ENCODE measurements at places on chromosomes 3 and 15.

- no peak for DNase-seq
These were observed 234.0 kb upstream of the PPP2R3A start for GRCh38 chr3:135731546-135731945.

- no peak for DNase-seq
These were observed 520 bp downstream of the TMEM42 start for GRCh38 chr3:44862226-44862637.

GRCh38 chr15:74132681-74133651 is 2.6 kb downstream of the ISLR2 start:
- DNase-seq: no peak

- DNase-seq: no peak
These were observed 50.8 kb downstream of the RFX7 start for GRCh38 chr15:56192659-56193442.

DNA sequence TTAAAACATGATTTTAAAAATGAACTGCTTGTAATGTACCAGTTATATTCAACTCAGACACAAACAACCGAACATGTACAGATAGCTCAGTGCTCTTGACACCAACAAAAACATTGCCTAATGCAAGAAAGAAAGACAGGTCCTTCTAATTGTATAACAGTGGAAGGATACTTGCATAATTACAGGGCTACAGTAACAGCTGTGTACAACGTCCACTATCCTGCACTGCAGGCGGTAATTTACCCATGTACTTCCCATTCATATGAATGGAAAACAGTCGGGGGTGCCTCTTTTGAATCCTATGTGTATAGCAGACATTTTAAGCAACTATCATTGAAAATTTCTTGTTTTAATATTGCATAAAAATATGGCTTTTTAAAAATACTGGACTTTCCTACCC is 41.1 kb upstream of the PLSCR5 start:
- DNase-seq: no peak

DNA sequence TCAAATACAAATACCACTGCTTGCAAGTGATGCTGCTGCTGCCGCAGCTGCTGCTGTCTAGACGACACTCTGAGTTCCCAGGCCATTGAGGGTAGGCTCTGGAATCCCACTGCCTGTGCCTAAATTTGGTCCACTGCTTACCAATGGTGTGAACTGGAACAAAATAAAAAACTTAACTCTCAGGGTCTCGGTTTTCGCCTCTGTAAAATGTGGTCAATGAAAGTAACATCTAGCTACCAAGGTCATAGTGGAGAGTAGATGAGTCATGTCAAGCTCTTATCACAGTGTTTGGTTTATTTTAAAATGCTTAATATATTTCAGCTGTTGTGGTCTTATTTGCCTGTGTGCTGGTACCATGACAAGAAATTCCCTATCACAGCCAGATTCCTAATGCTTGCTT is 299.3 kb downstream of the CLSTN2 start:
- no peak for DNase-seq

DNA sequence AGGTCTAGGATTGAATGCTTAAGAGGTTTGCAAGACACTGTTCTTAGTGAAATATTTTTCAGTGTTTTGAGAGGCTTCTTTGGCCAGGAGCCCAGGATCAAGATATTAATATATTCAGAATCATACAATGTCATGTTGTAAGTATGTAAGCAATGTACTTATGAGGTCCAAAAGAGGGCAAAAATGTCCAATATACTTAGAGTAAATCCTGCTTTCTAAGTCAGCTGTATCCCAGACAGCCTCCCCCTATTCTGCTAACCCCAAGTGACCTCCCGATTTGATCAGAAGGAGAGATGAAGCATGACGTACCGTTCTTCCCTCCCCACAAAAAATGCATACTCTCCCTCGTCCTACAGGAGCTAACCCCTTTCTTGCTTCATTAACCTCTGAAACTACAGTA is 70.9 kb downstream of the CHAC1 start:
- no peak for DNase-seq

DNA sequence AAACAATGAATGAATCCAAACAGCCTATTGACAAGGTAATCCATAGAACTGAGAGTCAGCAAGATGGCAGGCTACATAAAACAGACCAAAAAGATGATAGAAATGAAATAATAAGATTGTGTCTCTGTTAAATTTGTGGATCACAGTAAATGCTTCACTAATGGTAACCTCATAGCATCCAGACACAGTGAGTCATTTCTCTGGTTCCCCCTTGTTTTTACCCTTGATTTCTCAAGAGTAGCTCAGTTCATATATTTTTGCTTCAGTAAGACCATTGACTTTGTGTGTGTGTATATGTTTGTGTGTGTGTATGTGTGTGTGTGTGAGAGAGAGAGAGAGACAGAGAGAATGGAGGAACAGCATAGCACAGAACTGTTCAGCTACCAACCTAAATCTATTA is 546.9 kb downstream of the RBMS3 start:
- no peak for DNase-seq

GRCh38 chr3:126469479-126469878 is 6.2 kb downstream of the ZXDC start:
- DNase-seq: no peak
